ENCODE measurements at places on chromosomes 6 and 20.

DNA sequence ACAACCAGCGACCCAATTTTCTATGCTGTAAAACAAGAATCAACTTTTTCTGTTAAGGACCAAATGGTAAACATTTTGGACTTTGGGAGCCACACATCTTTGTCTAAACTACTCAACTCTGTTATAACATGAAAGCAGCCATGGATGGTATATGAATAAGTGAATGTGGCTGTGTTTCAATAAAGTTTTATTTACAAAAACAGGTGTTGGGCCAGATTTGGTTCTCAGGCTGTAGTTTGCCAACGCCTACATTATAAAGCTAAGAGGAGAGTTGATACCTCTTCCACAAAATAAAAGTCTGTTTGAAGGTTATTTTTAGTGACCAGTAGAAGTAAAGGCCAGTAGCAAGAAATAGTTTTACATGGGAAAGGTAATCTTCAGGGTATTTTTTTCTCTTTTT lies 60.4 kb upstream of the SDHAF4 start:
- DNase-seq: no peak

DNA sequence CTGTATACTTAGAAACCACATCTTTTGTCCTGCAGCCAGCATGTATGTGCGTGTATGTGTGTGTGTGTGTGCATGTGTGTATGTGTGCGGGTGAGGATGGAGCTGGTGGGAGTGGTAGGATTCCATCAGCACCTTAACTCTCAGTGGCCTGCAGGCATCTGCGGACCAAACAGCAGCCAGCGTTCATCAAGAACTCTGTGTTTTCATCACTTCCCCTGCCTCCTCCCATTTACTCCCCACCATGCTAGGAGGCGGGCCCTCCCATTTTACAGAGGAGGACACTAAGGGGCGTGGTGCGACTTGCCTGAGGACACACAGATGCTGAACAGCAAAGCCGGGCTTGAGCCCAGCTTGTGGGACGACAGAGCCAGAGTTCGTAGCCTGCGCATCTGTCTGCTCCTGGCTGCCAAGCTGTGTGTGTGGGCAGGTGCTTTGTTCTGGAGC lies 8.9 kb downstream of the VSTM2L start:
- no peak for DNase-seq

DNA sequence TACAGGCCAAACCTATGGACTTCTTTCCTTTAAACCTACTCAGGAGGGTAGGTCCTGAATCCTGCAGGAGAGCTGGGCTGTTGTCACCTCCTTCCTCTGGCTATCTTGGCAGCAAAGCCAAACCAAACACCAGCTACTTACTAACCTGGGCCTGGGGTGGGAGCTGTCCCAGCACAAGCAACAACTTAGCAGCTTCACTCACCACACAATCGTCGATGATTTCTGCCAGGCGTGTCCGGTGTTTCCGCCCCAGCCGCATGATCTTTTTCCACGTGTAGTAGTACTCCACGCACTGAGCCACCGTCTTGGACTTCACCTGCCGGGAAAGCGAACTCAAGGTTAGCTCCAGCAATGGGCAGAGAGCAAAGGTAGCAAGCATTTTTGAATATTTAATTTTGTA lies 25.4 kb upstream of the MRPS10 start:
- no peak for DNase-seq

GRCh38 chr6:126941751-126942150 lies 176.7 kb upstream of the RSPO3 start:
- no peak for DNase-seq

DNA sequence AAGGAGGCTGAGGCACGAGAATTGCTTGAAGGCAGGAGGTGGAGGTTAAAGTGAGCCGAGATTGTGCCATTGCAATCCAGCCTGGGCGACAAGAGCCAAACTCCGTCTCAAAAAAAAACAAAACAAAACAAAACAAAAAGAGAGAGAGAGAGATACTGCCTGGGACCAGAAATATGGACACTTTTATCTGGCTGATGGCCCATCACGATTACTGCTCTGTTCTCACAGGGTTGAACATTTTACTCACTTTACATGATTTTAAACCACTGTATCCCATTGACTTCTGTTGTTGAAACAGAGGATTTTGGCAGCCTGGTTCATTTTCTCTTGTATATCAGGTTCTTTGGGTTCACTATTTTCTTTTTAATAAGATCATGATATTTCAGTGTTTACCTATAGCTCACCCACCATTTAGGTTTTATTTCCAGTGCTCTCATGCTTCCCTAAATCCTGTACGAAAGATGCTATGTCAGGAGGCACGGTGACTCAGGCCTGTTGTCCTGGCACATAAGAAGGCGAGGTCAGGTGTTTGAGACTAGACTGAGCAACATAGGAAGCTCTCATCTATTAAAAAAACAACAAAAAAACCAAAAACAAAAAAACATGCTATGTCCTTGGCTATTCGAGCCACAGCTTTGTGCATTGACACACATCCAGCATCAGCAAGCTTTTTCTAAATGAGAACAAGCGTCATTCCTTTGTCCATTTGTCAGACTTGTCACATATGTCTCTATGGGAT lies 34.5 kb upstream of the RREB1 start:
- no peak for DNase-seq

- DNase-seq: no peak
Measured at GRCh38 chr6:115360602-115361325, 699.9 kb downstream of the FRK start.

DNA sequence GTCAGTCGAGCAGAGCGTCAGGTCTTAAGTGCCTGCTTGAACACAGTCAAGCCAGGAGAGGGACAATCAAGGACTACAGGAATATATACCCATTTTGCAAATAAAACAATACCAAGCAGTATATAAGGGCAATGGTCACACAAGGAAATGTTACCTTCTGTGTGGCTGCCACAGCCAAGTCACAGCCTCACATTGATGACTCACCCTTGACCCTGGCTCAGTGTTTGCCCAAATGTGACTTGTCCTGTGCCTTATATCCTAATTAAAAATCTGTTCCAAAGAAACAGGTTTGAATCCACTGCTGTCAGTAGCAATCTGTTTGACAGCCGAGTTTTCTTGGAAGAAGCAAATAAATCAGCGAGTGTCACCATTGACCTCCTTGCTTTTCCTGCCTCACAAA lies 34.3 kb downstream of the C6orf89 start:
- DNase-seq: no peak

DNA sequence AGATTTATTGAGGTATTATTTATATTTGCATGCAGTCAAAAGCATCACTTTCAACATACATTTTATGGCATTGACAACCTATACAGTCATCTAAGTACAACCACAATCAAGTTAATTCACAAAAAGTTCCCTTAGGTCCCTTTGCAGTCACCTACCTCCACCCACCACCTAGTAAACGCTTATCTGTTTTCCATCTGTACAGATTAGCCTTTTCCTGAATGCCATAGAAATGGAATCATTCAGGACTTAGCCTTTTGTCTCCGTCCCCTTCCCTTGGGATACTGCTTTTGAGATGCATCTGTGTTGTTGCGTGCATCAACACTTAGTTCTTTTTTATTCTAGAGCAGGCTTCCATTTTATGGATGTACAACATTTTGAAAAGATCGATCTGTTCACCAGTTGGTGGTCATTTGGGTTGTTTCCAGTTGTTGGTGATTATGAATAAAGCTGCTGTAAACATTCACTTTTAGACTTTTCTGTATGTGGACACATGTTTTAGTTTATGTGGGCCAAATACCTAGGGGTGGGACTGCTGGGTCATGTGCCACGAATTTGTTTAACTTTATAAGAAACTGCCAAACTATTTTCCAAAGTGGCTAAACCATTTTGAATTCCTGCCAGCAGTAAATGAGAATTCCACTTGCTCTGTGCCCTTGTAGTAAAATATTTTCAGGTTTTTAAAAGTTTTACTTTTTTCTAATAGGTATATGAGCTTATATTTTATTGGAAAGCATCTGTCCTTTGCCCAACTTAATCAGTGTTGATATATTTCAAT lies 17.6 kb upstream of the IFNGR1 start:
- DNase-seq: no peak

DNA sequence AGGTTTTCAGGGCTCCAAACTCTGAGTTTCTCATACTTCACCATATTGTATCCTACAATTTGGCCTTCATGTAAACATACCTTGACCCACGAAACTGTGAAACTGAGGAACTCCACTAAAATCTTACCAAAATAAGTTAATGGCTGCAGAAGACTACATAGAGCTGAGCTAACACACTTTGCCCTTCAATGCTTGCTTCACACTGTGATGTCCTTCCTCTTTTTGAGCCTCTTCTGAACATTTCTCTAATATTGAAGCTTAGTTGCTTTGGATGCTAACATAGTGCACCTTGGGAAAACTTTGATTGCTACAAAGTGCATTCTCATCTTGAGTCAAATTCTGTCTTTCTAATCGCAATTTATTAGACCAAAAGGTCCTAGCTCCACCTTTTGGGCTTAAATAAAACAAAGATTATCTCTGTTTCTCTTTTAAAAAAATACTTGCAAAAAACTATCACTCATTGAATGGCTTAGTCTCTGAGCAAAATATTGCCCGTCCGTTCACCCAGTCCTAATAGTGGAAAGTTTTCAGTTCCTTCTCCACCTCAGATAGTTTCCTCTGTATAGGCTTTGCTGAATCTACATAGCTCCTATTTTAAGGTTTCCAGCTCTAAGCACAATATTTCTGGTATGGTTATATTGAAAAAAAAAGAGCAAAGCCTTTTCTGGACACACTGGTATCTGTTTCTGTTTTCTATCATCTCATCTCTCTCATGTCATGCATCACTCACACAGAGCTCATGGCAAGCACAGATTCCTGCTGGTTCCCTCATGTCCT lies 494.6 kb downstream of the RFPL4B start:
- no peak for DNase-seq

- DNase-seq: no peak
Measured at GRCh38 chr6:145960918-145961589, 3.1 kb downstream of the SHPRH start.

- DNase-seq: peak; percentile 59
Measured at GRCh38 chr20:19995220-19995863, 21.8 kb upstream of the NAA20 start.

GRCh38 chr6:39698789-39699188 lies 26.4 kb downstream of the KIF6 start:
- no peak for DNase-seq

DNA sequence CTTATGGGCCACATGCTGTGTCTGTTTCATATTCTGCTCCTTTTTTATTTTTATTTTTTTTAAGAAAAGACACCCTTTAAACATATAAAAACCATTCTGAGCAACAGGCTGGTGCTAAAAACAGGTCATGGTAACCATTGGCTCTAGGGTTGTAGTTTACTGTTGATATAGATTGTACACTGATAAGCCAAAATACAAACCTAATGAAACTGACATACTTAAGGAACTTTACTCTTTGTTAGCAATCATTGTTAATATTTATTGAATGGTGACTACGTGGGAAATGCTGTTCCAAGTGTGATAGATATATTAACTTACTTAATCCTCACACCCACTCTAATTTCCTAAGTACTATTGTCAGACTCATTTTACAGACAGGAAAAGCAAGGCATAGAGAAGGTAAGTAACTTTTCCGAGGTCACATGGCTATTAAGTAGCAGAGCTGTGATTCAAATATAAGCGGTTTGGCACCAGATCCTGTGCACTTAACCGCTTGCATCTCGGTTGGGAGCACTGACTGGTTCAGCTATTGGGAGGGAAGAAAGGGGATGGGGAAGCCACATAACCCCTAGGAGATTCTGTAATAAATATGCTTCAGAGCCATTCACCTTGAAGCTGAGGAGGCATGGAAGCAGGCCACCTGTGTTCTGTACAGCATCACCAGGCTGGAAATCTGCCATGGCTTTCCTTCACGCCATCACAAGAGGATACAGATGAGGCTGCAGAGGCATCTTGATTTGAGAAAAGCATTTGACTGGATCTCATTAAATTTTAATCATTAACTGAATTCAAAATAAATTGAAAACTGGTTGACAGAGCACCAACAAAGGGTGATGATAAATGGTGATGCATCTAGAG lies 4.9 kb downstream of the TRAF3IP2 start:
- DNase-seq: no peak

DNA sequence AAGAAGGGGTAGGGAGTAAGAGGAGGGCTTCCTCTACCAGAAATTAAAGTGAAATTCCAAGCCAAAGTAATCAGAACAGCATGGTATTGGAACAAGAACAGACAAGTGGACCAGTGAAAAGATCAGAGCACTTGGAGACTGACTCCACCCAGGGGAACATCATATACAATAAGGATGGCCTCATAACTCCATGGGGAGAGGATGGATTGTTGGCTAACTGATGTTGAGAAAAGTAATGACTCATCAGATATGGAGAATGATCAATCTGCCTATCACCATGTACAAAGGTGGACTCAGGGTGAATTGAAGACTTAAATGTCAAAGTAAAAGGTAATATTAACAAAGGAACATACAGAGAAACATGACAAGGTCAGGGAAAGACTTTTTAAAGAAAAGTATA lies 12.8 kb downstream of the SLC22A3 start:
- DNase-seq: no peak

DNA sequence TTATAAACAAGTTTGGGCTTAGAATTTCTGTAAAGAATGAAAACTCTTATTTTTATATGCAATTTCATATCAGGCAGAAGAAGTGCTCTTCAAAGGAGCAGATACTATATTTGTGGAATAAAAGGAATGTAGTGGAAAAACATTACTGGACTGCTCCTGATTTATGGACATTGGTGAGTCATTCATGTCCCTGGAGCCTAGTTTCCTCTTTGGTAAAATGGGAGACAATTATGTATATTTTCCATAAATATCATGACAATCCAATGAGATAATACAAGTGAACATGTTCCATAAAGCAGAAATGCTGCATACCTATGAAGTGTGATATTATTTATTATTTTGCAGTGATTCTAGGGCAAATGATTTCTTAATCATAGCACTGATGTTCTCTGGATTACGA lies 445.8 kb upstream of the CITED2 start:
- no peak for DNase-seq

DNA sequence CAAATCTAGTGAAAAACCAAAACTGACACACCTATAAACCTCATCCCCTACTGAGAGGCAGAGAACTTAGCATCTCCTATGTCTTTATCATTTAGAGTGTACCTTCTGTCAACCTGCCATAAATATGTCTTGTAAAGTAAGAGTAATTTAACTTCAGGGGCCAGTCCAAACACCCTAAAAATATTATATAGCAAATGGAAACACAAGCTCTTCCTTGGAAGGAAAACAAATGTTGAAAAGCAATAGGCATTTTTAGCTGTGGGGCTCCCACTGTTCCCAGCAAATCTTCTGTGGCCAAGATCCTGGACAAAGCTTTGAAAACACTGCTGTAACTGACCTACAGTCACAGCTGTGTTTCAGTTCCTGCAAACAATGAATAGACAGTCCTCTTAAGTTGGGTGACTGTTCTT lies 140.0 kb upstream of the RNF217 start:
- DNase-seq: no peak

DNA sequence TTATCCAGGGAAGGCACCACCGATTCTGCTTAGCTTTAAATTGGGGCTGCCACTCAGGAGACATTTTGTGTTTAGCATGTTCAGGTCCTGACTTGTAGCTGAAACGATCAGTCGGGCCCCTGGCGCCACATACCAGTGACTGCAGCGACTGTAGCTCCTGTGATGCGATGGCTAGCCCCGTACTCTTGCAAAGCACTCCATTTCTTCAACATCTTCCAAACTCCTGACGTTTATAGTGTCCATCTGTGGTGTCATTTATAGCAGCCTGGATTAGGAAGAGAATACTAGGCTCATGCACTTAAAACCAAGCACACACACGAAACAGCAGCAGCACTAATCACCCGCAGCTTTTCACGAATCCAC lies 13.0 kb downstream of the POU3F2 start:
- DNase-seq: no peak

- peak; percentile 89 for DNase-seq
Measured at GRCh38 chr6:108557494-108558371, 3.0 kb upstream of the FOXO3 start.

- no peak for DNase-seq
Measured at GRCh38 chr20:4324611-4325243, 309.4 kb upstream of the RNF24 start.
